ENCODE measurements at places on chromosomes 1 and 21.

DNA sequence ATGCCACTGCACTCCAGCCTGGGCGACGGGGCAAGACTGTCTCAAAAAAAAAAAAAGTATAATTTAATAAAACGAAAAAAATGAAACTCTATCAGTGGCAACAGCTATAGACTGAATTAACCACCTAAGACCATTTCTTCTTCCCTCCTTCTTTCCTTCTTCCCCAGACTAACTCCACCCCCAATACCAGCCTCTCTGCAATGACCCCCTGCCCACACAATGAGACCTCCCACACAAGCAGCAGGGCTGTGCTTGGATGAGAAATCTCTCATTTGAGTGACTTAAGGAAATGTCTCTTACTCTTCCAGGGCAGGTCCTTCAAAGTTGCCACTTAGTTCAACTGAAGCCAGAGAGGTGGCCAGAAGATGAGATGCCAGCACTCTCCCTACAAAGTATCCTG lies 94.5 kb upstream of the SYT6 start:
- DNase-seq, result no peak

DNA sequence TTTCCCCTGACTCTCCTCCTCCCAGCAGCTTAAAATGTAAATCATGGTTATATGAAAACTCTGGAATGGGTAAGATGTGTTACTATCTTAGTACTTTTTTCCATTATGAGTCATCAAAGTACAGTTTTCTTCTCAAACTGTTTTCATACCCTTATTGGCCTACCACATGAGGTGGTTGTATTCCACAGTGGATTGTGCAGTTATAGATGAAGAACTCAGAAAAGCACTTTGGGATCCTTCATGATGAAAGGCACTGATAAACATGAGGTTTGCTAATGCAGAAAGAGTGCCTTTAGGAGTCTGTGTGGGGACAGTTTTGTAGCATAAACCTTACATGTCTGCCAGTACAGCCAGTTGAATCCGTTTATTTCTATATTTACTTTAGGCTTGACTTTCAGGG lies 32.0 kb upstream of the MYOCOS start:
- DNase-seq, result no peak

GRCh38 chr1:18955131-18955440 lies 1.4 kb downstream of the IFFO2 start:
- DNase-seq, result no peak

DNA sequence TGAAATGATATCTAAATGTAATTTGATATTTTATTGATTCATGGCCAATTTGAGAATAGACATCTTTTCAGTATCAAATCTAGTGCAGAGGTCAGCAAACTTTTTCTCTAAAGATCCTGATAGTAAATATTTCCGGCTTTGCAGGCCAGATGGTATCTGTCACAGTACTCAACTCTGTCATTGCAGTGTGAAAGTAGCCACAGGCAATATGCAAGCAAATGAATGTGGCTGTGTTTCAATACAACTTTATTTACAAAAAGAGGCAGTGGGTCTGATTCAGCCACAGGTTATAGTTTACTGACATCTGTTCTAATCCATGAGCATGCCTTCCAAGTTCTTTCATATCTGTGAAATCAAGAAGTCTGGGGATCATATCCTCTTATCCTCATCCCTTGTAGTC lies 221.2 kb downstream of the PRDM2 start:
- no peak for DNase-seq

DNA sequence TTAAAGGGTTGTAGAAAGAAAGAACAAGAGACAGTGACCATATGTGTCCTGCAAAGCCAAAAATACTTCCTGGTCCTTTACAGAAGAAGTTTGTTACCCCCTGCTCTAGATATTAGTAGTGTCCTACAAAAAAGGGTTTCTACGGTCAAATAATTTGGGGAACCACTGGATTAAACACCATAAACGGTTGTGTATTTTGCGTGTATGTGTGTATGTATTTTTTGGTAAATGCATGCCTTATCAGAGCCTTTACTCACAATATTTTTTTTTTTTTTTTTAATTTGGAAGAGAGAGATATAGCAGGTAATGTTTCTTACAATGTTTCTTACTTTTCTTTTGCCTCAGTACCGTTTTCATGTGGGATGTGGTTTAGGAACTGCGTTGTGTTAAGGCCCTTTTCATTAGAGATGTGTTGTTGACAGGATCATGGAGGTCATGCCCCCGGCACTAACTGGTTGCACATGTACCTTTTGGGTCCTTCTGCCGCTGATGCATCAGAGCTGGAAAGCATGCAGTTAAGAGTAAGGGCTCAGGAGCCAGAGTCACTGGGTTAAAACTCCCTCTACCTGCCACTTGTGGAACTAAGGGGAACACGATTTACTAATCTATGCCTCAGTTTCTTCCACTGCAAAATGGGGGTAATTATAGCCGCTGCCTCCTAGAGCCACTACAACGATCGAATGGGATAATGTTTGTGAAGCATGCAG lies 234.6 kb upstream of the KAZN start:
- DNase-seq, result no peak

- DNase-seq, result no peak
Observed at GRCh38 chr1:51329443-51330325, 678 bp downstream of the TTC39A start.

GRCh38 chr1:17045634-17046333 lies 8.0 kb downstream of the SDHB start:
- no peak for DNase-seq

DNA sequence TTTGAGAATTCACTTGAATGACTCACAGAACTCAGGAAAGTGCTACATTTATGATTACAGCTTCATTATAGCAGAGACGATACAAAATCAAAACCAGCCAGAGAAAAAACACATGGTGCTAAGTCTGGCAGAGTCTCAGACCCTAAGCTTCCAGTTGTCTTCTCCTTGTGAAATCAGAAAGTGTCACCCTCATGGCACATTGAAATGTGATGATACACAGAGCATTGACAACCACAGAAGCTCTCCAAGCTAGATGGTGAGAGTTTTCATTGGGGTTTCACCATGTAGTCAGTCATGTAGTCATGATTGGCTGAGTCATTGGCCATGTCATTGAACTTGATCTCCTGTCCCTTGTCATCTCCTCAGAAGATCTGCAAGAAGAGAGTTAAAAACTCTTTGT lies 526.6 kb downstream of the MRPL39 start:
- no peak for DNase-seq

DNA sequence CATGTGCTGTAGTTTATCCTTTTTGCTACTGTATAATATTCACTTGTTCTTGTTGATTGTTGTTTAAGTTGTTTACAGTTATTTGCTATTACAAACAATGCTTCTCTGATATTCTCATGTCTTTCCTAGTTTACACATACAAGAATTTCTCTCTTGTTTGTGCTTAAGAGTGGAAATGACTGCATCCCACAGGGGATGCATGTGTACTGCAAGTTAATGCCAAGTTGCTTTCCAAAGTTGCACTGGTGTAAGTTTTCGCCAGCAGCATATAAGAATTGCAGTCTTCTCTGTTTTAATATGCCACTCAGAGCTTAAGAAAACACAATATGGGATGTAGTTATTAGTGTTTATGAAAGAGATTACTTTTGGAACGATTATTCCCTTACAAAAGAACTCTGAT lies 97.7 kb downstream of the NEK7 start:
- DNase-seq, result no peak

- no peak for DNase-seq
Observed at GRCh38 chr1:18217398-18218043, 109.9 kb downstream of the IGSF21 start.

All from stimulated activated CD4-positive, alpha-beta T cell treated with anti-CD3 and anti-CD28 coated beads, Interleukin-1b, Interleukin-23, amount 100 ng/mL, for 1 hour (primary cell).